ENCODE measurements at places on chromosomes 2 and 18.

GRCh38 chr2:39470580-39470979 is 33.5 kb upstream of the MAP4K3 start:
- no peak for DNase-seq

DNA sequence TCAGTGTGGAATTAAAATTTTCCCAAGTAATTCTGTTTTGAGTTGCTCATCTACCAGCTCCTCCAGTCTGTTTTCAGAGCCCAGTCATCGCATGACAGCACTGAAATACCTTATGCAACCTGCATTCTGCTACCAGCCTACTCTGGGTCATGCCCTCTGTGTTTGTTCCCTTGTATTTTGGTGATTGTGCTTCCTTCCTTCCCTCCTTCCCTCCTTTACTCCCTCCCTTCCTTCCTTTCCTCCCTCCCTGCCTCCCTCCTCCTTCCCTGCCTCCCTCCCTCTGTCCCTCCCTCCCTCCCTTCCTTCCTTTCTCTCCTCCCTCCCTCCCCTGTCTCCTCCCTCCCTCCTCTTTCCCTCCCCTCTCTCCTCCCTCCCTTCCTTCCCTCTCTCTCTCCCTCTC is 289.6 kb downstream of the CDH2 start:
- no peak for DNase-seq

- no peak for DNase-seq
Observed at GRCh38 chr2:38353402-38353801, 23.7 kb downstream of the ATL2 start.

DNA sequence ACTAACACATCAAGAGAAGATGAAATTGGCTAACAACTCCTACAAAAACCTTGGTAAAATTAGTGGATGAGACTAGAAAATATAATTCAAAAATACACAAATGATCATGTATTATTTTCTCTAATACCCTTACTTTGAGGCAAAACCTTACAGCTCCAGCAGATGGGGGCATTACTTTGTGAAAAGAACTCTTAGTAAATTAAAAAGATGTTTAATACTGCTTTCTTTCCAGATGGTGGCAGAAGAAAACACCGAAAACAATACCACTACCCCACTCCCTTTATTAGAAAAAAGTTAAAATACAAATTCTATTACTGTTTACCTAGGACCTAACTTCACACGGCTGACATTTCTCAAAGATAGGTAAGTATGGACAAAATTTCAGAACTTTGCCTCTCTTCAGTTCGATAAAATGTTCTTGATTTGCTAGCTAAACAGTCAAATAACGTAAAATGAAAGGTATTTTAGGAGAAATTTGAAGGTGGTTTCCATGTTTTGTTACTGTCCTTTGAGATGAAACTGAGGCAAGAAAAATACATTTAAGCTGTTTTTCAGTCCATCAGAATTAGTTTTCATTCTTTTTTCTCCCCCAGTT is 30.6 kb downstream of the ORC4 start:
- DNase-seq: no peak

DNA sequence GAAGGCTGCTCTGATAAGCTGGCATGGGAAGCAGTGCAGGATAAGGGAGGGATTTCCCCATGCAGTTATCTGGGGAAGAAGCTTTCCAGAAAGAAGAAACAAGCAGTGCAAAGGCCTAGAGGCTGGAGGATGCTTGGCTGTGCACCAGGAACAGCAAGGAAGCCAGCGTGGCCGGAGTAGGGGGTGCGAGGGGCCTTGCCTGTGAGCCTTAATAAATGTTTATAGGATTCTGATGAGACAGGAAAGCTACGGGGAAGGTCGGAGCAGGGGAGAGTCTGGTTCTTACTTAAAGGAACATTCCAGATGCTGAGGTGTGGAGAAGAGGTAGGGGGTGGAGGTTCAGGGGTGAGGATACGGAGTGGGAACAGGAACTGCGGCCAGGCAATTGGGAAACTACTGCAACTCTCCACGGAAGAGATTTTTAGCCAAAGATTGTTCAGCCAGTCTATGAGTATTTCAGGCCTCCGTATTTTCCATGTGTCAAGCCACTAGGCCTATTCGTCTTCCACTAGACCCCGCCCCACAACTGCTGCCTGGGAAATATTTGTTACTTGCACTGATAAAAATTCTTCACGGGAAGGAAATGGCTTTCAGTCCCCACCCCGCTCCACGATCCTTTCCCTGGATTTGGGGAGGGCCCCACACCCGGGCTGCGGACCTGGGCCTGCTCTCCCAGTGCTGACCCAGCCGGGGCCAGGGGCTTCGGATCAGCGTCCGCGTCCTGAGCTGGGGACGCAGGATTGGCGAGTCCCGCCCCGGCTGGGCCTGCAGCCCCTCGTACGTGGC is 516 bp downstream of the EIF2AK2 start:
- no peak for DNase-seq

DNA sequence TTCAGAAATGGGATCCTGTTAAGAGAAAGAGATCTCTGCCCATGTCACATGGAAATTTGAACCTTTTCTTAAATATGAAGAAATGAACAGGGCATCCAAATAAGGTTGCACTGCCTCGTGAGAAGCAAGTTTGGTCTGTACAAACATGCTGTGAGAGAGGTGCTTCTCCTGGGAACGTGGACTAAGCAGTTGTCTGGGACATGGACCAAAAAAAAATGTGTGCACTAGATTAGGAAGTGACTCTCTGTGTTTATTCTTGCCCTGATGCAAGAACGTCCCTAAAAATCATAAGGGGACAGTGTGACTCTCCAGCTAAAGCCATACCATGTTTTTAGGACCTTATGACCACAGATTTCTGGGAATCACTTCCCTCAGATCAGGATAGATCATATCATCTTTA is 23.7 kb upstream of the GCG start:
- DNase-seq: no peak

All from activated T-helper 1 cell treated with anti-CD3 and anti-CD28 coated beads, Interleukin-12 subunit alpha, Interleukin-12 subunit beta, Interleukin-2, Interleukin-4 antibody, amounts not matched to agents 30 ng/mL and 10 ng/mL and 1 ng/mL, durations not matched to agents 14 hours and 24 hours and 36 hours (primary cell).